ENCODE measurements at places on chromosomes 11 and 22.

GRCh38 chr11:60059521-60060240 lies 3.2 kb downstream of the MS4A3 start:
- DNase-seq: no peak

- DNase-seq: no peak
Observed at GRCh38 chr22:50723991-50724390, 14.0 kb upstream of the ACR start.

GRCh38 chr22:45934659-45935341 lies 42.2 kb downstream of the WNT7B start:
- DNase-seq: no peak

DNA sequence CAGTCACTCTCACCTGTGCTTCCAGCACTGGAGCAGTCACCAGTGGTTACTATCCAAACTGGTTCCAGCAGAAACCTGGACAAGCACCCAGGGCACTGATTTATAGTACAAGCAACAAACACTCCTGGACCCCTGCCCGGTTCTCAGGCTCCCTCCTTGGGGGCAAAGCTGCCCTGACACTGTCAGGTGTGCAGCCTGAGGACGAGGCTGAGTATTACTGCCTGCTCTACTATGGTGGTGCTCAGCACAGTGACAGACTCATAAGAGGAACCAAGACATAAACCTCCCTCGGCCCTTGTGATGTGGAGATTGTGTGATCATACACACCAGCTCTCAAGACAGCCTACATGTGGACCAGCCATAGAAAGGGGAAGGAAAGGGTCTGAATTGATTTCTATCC lies 113.3 kb downstream of the ZNF280B start:
- DNase-seq: peak; percentile 85
